ENCODE measurements at places on chromosomes 4 and X.

GRCh38 chr4:182969651-182970279 is 52.6 kb upstream of the DCTD start:
- no peak for DNase-seq

DNA sequence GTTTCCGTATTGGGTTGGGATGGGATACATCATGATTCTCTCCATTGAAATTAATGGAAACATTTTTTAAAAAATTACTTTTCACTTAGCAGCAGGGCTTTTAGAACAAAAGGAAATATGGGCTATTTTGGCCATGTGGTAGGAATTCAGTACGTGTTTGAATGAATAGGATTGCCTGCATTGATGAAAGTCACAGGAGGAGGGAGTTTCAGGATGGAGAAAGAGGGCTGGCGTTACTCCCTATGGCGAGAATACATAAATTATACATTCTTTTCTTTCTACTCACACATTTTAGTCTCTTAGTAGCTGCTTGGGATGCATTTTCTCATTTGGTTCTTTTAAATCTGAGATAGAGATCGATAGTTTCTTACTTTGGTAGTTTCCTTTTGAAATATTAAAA is 100.3 kb upstream of the PDHA1 start:
- no peak for DNase-seq

- DNase-seq = no peak
Observed at GRCh38 chrX:130874751-130875150, 28.3 kb downstream of the ENOX2 start.

DNA sequence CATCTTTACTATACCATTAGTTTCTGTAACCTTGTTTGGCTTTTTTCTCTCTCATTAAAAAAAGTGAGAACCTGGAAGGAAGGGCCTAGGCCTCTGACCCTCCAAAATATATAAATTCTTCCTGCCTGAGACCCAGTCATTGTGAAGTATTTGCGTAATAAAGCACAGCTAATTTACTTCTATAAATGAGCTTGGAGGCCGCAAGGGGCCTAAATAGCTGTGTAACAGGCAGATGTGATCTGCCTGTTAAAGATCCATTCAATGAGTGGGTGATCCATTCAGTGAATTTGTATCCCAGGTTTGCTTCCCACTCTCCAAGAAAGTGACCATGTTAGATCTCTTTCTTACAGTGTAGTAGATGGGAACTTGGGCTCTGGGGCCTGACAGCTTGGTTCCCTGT is 595 bp upstream of the PYURF start:
- no peak for DNase-seq

GRCh38 chr4:111013846-111014245 is 391.0 kb upstream of the PITX2 start:
- no peak for DNase-seq

- no peak for DNase-seq
Observed at GRCh38 chrX:42087960-42088359, 164.6 kb upstream of the CASK start.

DNA sequence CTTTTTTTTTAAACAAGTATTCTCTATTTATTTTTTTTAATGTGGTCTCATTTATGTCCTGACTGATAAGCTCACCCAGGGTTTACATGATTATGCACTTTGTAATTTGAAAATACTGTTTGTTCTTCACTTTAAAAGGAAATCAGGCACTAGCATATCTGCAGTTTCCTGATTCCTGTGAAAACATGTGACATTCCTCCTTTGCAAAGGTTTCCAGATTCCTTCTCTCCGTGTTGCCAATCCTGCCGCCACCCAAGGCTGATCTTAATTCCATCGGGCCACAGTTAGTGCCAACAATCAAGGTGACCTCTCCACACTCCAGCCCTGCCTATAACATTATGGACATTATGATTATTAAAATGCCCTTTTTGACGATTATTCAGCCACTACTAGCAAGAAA is 225.4 kb downstream of the PCDH7 start:
- no peak for DNase-seq

DNA sequence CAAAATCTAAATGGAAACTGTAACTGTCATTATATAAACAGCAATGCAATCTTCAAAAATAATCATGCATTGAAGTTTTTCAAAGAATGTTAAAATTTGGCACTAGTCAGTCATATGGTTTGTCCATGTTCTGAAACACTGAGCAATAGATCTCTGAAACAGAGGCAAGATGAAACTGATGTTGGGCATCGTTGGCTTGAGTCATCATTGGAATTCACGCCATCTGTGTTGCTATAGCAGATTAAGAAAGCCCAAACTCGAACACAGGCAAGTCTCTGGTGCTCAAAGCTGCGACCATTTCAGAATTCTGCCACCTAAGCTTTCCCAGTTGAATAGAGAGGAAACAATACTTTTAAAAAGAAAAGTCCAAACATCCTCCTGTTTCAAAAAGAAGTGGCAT is 114.1 kb upstream of the PPARGC1A start:
- DNase-seq = no peak

DNA sequence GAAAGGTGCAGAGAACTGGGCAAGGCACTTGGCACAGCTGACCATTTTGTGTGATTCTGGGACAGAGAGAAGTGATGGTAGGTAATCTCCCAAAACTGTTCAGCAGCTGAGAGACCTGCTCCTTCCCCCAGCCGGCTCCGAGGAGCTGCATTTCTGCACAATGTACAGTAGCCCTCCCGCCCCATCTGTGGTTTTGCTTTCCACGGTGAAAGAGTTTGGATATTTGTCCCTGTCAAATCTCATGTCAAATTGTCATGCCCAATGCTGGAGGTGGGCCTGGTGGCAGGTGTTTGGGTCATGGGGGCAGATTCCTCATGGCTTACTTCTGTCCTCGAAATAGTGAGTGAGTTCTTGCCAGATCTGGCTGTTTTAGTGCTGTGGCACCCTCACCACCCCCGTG is 90.5 kb upstream of the CD99 start:
- no peak for DNase-seq

- DNase-seq = peak; percentile 27
Observed at GRCh38 chr4:121070274-121070673, 2.1 kb downstream of the NDNF start.

- no peak for DNase-seq
Observed at GRCh38 chr4:75099321-75099720, 166.4 kb downstream of the PARM1 start.

GRCh38 chr4:158837527-158838141 is 68.8 kb downstream of the FNIP2 start:
- DNase-seq = no peak

GRCh38 chr4:54596201-54596600 is 61.6 kb upstream of the KIT start:
- DNase-seq = no peak

- no peak for DNase-seq
Observed at GRCh38 chrX:100410901-100411801, 1.1 kb upstream of the PCDH19 start.

GRCh38 chr4:118400356-118400755 is 47.6 kb upstream of the PRSS12 start:
- no peak for DNase-seq

- DNase-seq = no peak
Observed at GRCh38 chrX:149131774-149132173, 373.3 kb downstream of the IDS start.

DNA sequence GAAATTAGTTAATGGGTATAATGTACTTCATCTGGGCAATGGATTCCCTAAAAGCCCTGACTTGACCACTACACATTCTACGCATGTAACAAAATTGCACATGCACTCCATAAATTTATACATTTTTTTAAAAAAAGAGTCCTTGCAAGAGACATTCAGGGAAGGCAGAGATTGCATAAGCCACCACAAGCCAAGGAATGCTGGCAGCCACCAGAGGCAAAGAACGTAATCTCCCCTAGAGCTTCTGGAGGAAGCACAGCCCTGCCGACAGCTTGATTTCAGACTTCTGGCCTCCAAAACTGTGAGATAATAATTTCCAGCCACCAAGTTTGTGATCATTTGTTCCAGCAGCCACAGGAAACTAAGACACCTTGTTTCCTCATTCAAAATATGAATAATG is 185.6 kb upstream of the GALNT7 start:
- DNase-seq = no peak

DNA sequence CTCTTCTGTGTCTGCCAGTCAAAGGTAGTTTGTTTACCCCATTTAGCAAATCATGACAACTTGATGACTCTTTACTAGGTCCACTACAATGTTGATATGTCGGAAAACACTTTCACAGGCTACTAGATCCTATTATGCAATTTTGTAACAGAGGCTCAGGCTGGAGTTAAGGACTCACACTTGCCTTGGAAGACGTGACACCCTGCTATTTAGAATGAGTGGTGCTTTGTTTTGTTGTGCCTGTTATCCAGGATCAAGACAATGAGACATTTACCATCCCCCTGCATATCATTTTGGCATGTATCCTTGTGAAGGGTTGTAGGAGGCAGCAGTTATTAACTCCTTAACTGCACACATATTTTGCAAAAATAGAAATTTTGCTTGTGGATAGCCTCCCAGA is 263.7 kb downstream of the IL1RAPL1 start:
- no peak for DNase-seq

DNA sequence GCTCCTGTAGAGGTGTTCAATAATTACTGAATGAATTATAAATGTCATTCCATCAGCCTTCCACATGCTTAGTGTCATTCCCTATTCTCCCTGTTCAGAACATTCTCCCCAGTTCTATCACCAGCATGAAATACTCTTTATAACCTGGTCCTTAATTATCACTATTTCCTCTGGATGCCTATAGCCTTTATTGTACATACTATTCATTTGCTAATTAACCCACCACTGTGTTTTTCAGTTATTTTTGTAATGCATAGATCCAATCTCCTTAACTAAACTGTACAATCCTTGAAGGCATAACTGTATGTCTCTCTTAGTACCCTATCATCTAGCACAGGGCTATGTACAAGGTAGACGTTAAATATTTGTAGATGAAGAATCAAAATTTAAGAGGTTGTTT is 1.2 kb downstream of the ABCB7 start:
- no peak for DNase-seq

DNA sequence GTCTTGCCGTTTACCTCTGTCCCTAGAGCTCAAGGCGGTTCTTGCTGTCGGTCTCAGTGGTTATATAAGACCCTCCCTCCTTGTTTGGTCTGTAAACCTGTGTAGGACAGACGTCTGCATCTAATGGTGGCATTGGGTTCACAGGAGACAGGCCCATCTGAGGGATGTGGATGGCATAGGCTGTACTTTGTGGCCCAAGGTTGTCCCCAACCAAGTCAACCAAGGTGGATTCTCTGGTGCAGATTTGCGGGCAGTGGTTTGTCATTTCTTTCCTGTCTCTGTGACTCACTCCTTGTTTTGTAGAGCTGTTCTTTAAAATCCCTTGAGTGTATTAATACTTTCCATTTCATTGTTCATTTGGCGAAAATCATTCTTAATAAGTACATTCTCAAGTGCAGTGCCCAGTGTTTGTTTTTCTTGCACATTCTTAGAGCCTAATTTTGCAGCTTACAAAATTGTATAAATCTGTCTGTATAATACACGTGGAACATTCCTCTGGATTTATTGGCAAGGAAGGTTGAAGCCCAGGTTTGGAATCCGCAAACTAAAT is 68.0 kb upstream of the TLR2 start:
- no peak for DNase-seq

- DNase-seq = no peak
Observed at GRCh38 chr4:75698162-75698962, 25.2 kb upstream of the G3BP2 start.

GRCh38 chrX:148995661-148996060 is 495.2 kb downstream of the AFF2 start:
- peak; percentile 6 for DNase-seq

DNA sequence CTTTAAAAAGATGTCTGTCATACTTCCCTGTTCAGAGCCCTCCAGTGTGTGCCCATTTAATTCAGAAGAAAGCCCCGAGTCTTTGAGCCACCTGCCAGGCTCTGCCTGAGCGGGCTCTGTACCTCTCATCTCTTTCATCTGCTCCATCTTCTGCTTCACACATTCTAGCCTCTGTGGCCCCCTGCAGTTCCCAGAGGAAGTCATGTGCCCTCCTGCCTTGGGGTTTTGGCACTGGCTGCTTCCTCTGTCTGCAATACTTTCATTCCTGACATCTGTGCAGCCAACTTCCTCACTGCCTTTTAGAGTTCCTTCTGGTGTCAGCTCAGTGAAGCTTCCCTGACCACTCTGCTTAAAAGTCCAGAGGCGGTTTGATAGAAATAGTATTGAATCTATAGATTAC is 6.2 kb upstream of the STK32B start:
- DNase-seq = no peak

Data from iPS-NIHi11 (cell line).